ENCODE measurements at places on chromosomes 7 and 10.

DNA sequence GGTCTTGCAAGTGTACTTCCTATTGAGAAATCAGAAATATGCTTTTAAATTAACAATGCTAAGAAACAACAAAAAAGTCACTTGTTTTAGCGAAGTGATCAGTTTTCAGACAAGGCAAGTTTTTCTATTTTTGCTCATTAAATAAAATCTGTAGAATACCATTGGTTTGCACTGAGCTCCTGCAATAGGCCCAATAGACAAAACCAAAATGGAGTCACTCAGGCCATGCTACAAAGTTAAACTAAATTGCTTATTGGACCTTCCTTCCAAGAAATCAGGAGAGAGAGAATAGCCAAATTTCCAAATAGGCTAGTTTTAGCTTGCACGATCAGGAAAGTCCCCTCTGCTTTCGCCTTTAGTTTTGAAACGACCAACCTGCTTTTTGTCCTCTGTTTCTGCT lies 73.4 kb upstream of the SLC13A1 start:
- no peak for DNase-seq

DNA sequence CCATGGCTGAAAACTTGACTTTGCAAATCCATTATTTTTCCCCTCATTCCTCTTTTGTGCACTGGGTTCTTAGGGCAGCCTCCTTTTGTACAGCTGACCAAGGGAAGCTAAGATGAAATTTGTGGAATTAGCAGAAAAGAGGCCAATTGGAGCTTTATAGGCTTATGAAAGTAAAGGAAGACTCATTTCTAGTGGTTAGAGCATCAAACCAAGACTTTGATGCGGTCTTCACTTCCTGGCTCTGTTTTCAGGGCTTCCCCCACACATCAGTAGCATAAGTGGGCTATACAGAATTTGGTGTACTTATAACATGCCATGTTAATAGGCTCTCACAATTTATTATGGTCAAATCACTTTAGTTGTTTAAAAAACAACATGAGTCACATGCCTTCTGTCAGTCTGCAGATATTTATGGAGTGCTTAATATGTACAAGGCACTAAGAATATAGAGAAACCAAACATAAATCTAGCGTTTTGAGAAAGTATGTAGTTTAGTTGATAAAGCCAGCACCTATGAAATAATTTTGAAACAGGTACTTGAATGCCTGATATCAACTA lies 5.7 kb downstream of the AUTS2 start:
- DNase-seq: no peak

DNA sequence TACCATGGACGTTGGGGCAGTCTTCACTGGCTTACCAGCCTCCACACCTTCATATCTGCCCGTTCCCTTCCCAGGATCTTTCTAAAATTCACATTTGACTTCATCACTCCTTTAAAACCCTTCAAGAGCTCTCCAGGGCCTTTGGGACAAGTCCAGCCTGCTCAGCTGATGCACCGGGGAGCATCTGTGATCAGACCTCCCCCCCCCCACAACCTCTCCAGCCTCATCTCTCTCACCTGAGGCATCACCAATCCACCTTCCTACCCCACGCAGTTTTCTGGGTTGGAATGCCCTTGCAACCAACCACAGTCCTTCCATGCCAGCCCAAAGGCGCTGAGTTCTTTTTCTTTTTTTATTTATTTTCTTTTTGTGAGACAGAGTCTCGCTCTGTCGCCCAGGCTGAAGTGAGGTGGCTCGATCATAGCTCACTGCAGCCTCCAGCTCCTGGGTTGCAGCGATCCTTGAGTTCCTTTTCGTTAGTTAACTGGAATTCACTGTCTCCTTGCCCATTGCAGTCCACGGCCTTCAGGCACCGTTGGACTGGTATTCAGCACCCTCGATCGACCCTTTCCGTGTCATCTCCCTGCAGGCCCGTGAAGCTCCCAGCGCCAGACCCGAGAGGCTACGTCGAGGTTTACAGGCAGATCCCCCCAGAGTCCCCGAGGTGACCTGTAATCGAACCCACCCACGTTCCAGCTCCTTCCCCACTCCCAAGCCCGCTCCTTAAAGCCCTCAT lies 654 bp downstream of the ALKBH4 start:
- no peak for DNase-seq

GRCh38 chr7:5586279-5586962 lies 162.8 kb upstream of the TNRC18 start:
- DNase-seq: peak; percentile 15

DNA sequence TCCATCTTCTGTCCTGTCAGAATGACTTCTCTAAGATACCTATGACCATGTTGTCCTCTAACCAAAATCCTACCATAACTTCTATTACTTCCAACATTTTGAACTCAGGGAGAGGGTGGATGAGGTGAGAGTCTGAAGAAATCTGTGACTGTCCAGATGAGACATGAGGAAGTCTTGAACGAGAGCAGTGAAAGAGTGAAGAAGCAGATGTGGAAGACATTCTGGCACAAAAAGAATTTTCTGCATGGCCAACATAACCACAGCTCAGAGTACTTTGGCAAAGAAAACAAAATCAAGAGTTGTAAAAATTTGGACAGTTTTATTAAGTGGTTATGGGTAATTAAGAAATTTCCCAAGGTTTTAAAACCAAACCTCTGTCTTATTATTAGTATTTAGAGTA lies 141.6 kb downstream of the CPEB3 start:
- no peak for DNase-seq

DNA sequence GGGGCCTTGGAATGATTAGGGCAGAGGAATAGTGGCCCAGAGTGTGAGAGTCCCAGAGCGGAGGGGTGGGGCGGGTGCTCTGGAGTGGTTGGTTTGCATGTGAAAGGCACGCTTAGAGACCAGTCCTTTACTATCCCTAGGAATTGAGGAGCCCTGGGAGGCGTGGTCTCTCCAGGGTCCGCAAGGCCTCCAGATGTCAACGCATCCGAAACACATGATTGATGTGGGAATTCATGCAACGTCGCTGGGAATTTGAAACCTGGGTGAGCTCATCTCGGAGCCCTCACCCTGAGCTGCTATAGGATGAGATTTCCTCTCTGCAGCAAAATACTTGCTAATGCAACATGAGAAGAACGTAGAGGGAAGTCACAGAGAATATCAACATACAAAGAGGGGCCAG lies 51.2 kb downstream of the NPTX2 start:
- DNase-seq: no peak

GRCh38 chr10:93876381-93876780 lies 17.4 kb upstream of the SLC35G1 start:
- DNase-seq: no peak

GRCh38 chr7:94391726-94392392 lies 2.8 kb upstream of the COL1A2 start:
- DNase-seq: no peak

- no peak for DNase-seq
Observed at GRCh38 chr10:24886290-24886680, 66.1 kb downstream of the PRTFDC1 start.

- DNase-seq: no peak
Observed at GRCh38 chr7:148997497-148997896, 30.8 kb downstream of the PDIA4 start.

- DNase-seq: no peak
Observed at GRCh38 chr10:22054961-22055360, 51.4 kb upstream of the DNAJC1 start.

- no peak for DNase-seq
Observed at GRCh38 chr10:110717781-110718589, 73.8 kb downstream of the RBM20 start.

- no peak for DNase-seq
Observed at GRCh38 chr10:23693925-23694324, 255.1 kb downstream of the OTUD1 start.

- DNase-seq: peak; percentile 42
Observed at GRCh38 chr7:45923290-45923689, 2.2 kb upstream of the IGFBP3 start.

DNA sequence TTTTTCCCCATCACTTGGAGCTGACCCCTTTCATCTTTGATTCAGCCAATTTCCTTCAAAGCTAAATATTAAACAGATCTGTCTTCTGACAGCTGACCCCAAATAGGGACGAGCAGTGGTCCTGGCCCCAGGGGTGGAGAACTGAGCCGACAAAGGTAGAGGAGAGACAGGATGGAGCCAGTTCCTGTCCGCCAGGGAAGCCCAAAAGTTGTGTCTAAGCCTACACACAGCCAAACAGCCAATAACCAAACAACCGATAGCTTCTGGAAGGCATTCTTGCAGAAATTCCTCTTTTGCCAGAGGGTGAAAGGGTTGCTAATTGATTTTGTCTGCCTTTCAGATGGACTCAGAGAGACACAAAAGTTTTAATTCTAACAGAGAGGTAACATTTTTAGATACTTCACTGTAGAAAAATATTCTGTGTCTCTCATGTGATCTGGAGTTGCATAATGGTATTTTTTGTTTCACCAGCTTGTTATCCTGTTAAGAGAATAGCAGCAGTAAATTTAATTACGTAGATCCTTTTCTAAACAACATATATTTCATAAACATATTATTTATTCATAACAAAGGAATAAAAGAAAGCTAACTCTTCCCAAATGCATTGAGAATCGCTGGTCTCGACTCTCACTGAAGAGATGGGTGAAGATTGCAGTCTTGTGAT lies 161.7 kb upstream of the LYZL1 start:
- no peak for DNase-seq

- no peak for DNase-seq
Observed at GRCh38 chr7:23268746-23269145, 22.2 kb downstream of the GPNMB start.

- no peak for DNase-seq
Observed at GRCh38 chr10:122859527-122859926, 13.9 kb upstream of the CUZD1 start.

DNA sequence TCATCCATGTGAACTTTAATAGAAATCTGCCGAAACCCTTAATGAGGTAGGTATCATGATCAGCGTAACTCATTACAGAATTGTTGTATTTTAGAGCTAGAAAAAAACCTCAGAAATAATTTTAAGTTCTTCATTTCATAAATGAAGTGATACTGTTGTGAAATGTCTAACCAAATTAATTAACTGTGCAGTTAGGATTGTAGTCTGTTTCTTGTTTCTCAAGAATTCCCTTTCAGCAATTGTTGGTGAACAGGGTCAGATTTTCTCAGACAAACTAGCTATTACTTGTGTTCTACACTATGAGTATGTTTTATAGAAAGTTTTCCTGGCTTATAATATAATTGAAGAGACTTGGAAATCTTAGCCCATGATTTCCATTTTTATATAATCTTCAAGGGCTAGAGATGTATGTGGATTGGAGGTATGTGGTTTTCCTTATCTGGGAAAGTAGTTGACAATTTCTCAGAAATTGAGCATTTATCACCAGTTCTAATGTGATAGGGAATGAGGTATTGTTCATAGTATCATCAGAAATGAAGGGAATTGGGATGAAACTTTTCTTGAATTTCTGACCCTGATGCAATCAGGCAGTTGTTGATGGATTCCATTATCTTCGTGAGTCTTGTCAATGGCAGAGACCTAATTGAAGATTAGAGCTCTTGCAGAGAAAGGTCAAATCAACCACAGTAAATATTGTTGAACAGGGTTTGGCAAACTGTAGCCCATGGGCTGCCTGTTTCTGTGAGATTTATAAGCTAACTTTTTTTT lies 55.0 kb downstream of the ST7 start:
- DNase-seq: no peak

DNA sequence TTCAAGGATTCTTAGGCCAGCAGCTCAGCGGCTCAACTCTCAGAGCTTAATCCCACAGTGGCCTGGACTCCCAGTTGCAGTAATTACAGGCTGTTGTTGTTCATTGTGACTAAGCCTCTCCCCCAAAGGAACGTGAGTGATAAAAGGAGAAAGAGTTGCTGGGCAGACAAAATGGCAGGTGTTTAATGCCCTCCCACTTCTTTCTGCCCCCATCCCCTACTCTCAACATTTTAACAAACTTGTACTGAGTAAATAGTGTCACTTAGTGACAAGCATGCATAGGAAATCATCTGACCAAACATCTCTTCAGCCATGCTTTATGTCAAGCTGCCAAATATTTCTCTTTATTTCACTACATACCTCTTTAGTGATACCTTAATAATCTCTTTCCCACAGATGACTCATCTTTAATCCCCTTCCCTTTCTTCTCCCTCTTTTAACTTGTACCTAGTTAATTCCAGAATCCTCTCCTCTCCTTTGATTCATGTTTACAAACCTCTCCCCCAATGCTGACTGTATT lies 12.4 kb upstream of the MTERF1 start:
- DNase-seq: peak; percentile 24

GRCh38 chr10:102003541-102003940 lies 52.4 kb downstream of the ARMH3 start:
- no peak for DNase-seq

DNA sequence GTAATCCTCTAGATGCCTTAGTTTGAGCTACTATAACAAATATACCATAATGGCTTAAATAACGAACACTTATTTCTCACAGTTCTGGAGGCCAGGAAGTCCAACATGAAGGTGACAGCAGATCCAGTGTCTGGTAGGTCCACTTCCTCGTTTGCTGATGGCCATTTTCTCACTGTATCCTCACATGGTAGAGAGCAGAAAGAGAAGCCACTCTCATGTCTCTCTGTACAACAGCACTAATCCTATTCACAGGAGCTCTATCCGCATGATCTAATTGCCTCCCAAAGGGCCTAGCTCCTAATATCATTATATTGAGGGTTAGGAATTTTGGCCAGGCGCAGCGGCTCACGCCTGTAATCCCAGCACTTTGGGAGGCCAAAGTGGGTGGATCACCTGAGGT lies 10.2 kb downstream of the HIBADH start:
- no peak for DNase-seq

- DNase-seq: no peak
Observed at GRCh38 chr10:25142116-25142864, 32.5 kb upstream of the GPR158 start.

DNA sequence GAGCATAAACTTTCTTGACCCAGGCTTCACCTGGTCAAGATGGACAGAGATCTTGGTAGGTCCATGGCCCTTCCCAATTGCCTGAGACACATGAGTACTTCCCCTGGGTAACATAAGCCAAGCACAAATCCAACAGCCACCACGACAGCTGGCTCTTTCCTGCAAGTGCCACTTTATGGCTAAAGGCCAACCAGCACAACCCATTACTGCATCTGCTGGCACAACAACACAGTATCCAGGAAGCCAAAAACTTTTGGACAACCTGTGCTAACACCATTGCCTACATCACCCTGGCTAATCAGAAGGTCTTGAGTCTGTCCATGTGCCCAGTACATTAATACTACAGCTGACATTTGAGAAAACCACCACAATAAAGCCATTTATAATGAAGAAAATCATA lies 548.0 kb upstream of the SEMA3D start:
- no peak for DNase-seq

GRCh38 chr7:83413424-83413823 lies 235.5 kb downstream of the SEMA3E start:
- DNase-seq: no peak

- DNase-seq: no peak
Observed at GRCh38 chr10:121307411-121307980, 290.7 kb downstream of the FGFR2 start.

- DNase-seq: no peak
Observed at GRCh38 chr7:1994931-1995330, 237.8 kb downstream of the MAD1L1 start.
